ENCODE measurements at places on chromosomes 2 and 18.
A peak's percentile ranks its signal among the peaks of the same experiment; 100 is the strongest.

GRCh38 chr2:231050018-231050901 is 6.4 kb upstream of the PSMD1 start:
- no peak for DNase-seq

DNA sequence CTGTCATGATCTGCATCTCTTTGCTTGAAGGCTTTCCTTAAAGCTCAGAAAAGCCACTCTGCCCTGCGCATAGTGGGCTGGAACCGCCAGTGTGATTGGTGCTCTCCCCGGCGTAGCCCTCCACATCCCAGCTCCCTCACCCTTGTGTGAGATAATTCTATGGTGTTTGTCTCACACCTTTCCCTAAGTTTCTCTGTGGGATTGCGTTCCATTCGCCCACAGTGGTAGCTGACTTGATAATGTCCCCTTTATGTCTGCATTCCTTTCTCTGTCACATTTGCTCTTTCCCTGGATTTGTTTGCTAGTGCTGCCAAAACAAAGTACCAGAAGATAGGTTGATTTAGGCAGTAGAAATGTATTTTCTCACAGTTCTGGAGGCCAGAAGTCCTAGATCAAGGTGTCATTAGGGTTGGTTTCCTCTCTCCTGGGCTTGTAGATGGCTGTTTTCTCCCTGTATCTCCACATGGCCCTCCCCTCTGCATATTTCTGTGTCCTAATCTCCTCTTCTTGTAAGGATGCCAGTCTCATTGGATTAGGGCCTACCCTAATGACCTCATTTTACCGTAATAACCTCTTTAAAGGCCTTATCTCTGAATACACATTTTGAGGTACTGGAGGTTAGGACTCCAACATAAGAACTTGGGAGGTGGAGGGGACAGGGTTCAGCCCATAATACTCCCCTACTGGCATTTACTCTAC is 7.4 kb upstream of the TMEM87B start:
- DNase-seq = no peak

DNA sequence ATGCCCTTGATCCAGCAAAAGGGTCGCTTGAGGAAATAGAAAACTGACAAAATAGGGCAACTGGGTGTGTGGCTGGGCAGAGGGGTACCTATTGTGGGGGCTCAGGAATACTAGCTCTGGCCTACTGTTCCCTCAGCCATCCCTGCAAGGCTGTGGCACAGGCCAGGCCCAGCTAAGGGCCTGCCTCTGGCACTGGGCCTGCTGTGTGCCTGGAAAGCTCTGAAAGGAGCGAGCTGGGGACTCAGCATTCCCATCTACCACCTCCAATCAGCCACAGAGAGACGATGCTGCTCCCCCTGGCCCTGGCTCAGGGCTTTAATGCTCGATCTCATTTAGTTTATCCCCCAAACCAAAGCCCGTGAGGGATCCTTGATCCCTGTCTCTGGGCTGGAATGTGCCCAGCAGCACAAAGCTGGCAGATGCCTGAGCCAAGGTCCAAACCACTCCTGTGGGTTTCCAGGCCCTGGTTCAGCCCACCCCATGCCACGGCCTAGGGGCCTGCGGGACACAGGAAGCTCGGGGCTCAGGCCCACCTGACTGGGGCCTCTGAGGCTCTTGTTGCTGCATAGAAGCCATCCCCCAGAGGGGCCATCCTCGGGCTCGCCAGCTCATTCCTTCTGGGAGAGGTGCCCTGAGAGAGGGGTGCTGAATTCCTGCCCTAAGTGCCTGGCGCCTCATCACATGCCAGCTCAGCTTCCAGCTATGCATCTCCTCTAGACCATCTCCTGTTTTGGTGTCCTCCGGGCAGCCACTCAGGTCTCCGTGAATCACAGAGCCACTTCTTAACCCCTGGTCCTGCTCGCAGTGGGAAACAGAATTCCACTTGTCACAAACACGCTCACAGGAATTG is 43.0 kb upstream of the KCNF1 start:
- no peak for DNase-seq

- peak; percentile 8 for DNase-seq
Measured at GRCh38 chr2:190533968-190534309, 583 bp downstream of the NEMP2 start.

- DNase-seq = no peak
Measured at GRCh38 chr18:4293337-4293736, 161.8 kb downstream of the DLGAP1 start.

All from stimulated activated CD4-positive, alpha-beta T cell treated with anti-CD3 and anti-CD28 coated beads, TNF-alpha, amount 100 ng/mL, for 48 hours (primary cell).